Left hindlimb (tissue), 1 donor: ENCODE measurements at places on chromosomes 4 and X.

GRCh38 chr4:185840201-185840600 is 28.2 kb upstream of the SORBS2 start:
- no peak for DNase-seq

- no peak for DNase-seq
Observed at GRCh38 chr4:33357121-33357520, 2637.0 kb downstream of the PCDH7 start.

DNA sequence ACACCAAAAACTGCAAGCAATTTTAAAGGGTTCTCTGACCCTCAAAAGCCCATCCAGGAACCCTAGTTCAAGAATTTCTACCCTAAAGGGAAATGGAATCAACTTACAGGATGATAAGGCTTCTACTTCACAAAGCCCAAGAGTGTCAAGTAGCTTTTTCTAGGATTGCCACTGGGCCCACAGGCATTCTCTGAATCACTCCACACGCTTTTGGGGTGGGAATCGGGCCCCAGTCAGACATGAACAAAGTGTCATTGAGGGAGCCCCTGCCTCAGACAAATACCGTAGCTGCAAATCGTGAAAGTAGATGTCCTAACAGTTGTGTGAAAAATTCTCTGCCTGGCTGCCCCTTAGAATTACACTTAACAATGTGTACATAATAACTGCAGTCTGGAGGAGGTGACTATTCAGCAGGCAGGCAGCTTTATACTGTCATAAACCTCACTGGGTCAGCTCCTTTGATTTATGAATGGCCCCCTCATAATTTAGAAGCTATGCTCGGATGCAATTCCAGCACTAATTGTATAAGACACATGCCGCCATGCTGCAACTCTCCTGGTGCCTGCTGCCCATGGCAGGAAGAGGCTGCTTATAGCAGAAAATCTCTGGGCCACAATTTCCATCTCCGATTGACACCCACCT is 36.7 kb downstream of the CHRDL1 start:
- no peak for DNase-seq

DNA sequence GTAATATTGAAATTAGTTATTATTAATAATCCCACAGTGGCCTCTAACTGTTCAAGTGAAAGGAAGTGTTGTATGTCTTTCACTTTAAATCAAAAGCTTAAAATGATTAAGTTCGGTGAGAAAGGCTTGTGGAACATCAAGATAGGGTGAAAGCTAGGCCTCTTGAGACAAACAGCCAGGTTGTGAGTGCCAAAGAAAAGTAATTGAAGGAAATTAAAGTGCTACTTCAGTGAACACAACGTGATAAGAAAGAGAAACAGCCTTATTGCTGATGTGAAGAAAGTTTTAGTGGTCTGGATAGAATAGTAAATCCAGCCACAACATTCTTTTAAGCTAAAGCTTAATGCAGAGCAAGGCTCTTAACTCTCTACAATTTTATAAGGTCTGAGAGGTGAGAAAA is 42.6 kb upstream of the IL13RA2 start:
- DNase-seq: no peak

DNA sequence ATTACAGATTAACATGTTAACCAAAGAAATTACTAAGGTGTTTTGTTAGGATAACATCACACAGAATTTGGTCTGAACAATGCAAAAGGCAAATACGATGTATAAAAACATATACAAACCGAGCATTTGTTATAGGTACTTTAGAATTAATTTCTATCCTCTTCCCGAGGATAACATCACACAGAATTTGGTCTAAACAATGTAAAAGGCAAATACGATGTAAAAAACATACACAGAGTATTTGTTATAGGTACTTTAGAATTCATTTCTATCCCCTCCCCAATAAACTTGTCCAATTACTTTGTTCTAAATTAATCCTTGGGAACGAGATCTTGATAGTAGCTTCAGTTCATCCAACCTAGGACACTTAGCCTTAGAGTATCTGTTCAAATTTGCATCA is 7.6 kb downstream of the HNRNPDL start:
- no peak for DNase-seq

GRCh38 chrX:130378024-130378669 is 7.3 kb downstream of the GPR119 start:
- DNase-seq: no peak

GRCh38 chr4:94689155-94689860 is 68.4 kb upstream of the BMPR1B start:
- DNase-seq: no peak
